ENCODE measurements at places on chromosomes 4 and X.

DNA sequence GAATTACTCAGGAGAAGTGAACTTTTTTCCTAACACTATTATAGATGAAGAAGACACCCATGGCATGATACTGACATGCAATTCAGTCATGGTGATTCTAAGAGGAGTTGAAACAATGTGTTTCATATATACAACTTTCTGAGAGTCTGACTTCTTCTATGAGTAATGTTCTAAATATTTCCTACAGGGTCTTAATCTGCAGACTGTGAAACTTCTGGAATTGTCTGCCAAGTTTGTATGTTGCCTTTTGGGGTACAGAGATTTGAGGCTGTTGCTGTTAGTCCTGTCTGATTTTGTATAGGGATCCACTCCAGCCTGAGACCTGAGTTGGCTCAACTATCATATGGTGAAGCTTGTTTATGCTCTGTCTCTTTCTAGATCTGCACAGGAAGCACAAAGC lies 160.6 kb upstream of the GATB start:
- DNase-seq, result no peak

DNA sequence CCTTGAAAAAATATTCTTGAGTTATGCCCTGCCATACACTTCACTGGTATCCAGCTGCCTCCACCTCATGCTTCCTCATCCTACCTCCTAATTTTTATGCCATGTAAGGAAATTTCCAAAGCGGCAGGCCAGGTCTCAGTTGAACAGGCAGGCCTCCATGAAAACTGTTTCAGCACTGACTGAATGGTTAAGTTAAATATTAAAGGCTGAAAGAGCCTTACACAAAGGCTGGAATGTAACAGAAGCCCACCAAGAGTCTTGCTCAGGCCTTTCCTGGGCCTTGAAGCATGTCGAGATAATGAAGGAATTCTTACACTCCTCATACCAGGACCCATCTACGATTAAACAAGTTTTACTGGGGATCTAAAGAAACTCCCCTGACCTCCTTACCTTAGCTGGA lies 359.6 kb upstream of the NOCT start:
- DNase-seq, result no peak

DNA sequence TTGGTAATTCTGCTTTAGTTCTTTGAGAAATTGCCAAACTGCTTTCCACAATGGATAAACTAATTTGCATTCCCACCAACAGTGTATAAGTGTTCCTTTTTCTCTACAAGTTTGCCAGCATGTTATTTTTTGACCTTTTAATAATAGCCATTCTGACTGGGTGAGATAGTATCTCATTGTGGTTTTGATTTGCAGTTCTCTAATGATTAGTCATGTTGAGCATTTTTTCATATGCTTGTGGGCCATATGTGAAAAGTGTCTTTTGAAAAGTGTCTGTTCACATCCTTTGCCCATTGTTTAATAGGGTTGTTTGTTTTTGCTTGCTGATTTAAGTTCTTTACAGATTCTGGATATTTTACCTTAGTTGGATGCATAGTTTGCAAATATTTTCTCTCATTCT lies 25.9 kb downstream of the ENPEP start:
- DNase-seq, result no peak

DNA sequence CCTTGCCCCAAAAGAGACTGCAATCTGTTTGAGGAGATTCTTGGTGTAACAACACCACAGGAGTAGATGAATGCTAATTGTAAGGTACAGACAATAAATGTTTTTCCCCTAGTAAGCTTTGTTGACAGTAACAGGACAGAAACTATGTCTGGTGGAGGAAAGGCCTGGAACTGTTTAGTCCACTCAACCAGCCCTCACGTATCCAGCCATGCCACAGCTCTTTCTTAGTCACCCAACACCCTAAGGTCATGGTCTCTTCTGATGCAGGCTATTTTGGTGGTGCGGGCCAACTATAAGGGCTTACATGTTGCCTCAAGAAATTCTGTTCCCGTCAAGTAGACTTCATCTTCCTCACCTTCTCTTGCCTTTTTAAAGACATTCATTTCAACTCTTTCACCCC lies 75.9 kb upstream of the GAB1 start:
- no peak for DNase-seq

DNA sequence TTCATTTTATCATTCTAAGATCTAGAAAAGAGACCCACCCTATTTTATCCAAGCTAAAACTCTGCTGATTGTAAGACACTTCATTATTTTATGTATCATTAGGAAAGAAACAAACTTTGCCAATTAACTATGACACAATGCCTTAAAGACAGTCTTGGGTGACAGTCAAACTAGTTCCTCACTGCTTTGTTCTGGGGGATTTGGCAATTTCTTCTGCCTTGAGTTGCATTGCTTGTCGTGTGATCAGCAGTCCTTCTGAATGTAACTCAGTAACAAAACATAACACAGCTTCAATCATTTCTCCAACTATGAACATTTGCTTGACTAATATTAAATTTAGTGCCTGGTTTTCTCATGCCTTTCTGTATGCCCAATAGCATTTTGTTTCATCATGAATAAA lies 577.9 kb upstream of the DIPK2B start:
- DNase-seq, result no peak

DNA sequence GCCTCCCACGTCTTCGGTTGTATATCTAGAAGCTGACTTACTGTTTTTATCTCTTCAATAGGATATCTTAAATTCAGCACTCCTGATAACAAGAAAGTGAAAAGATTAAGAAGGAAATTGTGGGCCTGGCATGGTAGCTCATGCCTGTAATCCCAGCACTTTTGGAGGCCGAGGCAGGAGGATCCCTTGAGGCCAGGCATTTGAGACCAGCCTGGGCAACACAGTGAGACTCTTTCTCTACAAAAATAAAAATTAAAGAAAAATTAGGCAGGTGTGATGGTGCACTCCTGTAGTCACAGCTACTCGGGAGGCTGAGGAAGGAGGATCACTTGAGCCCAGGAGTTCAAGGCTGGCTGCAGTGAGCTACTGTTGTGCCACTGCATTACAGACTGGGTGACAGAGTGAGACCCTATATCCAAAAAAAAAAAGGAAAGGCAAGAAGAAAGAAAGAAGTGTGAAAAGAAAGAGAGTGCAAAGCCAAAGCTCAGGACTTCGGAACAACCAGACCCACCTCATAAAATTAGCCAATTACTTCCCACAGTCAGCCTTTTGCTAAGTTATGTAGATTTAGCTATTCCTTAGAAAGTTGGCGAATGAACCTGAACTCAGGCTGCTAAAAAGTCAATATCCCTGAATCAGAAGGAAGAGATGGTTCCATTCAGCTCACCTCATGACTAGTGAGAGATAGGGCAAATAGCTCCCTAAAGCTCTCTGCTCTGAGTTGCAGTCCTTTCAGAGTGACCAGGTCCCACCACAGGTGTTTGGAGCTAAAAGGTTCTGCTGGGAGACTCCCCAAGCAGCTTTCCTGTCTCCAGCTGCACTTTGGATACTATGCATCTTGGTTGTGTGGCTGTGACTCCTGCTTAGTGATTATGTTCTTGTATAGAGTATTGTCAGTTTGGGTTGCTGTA lies 9.2 kb downstream of the FGG start:
- DNase-seq, result no peak

GRCh38 chr4:183411291-183411861 lies 33.1 kb upstream of the CDKN2AIP start:
- no peak for DNase-seq

DNA sequence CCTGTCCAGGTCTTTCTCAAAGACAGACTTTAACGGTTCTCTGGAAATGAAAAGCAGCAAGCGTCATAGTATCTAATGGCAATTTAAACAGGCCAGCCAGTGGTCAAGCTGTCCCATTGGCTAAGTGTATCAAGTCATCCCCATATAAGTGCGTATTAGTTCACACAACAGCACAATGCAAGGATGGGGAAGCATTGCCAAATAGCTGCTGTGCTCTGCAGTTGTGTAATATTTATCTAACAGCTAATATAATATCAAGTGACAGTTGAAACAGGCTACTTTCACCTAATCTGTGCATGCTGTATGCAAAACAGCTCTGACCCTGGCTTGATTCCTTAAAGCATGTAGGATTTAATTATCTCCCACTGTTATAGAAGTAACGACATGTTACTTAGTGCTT lies 134.8 kb upstream of the PPARGC1A start:
- no peak for DNase-seq

- no peak for DNase-seq
Measured at GRCh38 chr4:79207281-79207680, 118.6 kb downstream of the NAA11 start.

- DNase-seq, result no peak
Measured at GRCh38 chr4:174808836-174809235, 20.2 kb downstream of the GLRA3 start.

DNA sequence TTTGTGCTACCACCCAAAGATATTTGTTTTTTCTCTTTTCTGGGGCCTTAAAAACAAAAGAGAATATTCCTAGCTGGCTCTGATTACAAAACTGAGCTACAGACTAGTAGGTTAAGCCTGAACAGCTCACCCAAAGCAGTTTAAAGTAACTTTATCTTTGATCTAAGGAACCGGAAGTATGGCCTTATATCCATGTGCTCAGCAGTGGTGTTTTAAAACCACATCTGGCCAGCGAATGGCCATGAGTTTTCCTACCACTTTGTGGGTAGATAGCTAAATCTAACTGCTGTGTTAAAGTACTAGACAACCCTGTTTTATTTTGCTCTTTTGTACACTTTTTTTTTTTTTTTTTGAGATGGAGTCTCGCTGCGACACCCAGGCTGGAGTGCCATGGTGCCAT lies 24.6 kb downstream of the ADGRG4 start:
- no peak for DNase-seq

DNA sequence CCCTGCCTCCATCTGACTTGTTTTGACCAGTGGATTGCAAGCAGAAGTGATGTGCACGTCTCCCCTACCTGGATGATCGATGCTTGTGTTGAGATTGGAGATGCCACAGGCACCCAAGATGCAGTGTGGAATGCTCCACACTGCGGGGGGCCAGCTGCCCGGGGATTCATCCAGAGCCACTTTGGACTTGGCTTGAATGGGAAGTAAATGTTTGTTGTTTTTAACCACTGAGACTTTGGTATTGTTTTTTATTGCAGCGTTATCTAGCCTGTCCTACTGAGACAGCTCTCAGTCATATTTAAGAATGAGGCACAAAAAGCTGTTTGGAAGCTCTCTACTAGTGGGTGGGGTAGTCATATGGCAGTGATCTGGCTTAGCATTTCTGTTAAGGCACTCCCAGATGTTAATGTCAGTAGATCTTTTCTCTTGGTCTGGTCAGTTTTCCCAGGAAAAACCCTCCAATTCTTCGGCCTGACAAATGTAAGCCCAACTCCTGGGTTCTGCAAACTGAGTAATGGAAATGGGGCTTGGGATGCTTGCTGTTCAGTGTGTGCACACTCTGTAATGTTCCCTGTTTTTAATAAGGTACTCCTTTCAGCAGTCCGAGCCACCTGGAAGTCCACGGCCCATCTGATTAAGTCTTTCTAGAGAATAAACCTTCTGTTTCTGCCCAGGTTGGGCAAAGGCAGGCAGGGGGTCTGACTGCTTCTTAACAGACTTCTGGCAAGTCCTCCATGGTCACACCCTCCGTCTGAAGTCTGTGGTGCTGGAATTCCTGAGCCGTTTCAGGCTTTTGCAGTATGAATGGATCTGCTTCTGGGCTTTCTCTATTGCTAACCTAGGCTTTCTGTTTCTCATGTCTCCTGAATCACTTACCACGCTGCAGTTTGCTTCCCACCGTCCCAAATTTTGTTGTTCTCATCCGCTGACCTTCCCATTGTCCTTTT lies 74.8 kb downstream of the WWC2 start:
- DNase-seq, result no peak

GRCh38 chr4:153901220-153901619 lies 112.3 kb upstream of the SFRP2 start:
- DNase-seq, result no peak

GRCh38 chr4:13246107-13246506 lies 238.0 kb downstream of the RAB28 start:
- DNase-seq, result no peak

DNA sequence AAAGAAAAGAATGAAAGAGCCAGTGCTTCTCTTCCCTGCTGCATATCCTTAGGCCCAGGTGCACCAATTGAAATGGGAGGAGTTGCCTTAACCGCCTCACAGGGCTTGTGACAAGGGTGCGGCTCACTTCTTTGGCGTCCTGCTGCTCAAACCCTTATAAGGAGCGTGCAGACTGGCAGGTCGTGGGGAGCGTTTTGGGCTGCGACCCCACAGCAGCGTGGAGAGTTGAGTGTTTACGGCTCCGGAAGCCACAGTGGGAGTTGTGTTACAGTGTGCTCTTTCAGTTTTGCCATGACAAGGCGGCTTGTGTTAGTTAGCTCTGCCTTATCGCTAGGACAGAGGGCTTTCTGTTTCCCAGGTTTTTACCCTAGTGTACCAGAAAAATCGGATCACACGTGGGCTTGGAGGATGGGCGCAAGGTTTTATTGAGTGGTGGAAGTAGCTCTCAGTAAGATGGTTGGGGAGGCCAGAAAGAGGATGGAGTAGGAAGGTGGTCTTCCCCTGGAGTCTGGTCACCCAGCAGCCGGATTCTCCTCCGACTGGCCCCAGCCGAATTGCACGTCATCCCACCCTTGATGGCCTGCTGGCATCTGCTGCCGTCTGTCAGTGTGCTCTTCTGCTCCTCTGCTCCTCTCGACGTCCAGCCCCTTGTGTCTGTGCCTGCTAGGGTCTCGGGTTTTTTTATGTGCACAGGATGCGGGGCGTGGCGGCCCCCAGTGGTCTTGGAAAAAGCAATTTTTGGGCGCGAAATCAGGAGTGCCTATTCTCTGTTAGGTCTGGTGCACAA lies 718.9 kb downstream of the ARAP2 start:
- no peak for DNase-seq

DNA sequence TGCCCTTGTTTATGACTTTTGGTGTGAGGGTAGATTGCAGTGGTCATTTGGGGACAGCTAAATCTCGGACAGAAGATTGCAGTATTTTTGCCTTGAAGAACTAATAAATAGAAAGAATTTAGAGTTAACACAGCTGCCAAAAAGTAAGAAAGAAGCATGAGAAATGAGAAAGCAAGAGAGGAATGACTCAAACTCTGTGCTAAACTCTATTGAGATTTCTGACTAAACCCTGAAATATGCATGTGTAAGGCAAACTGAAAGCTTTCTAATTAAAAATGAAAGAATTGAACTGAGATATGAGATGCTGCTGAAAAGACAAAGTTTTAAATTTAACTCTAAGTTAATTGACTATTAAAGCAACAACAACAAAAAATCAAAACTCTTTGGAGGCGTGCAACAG lies 791.3 kb downstream of the RAB28 start:
- no peak for DNase-seq

GRCh38 chr4:6523251-6523650 lies 50.8 kb upstream of the PPP2R2C start:
- DNase-seq, result no peak

GRCh38 chr4:23891064-23891421 lies 1.2 kb upstream of the PPARGC1A start:
- no peak for DNase-seq

Data from stimulated activated CD8-positive, alpha-beta memory T cell treated with anti-CD3 and anti-CD28 coated beads, Interleukin-15, amount 100 ng/mL, for 24 hours (primary cell).